Coronary artery (tissue), 2 donors: ENCODE measurements at places on chromosomes 5 and 9.

- no peak for DNase-seq
Observed at GRCh38 chr5:161799316-161799715, 48.6 kb upstream of the GABRA1 start.

DNA sequence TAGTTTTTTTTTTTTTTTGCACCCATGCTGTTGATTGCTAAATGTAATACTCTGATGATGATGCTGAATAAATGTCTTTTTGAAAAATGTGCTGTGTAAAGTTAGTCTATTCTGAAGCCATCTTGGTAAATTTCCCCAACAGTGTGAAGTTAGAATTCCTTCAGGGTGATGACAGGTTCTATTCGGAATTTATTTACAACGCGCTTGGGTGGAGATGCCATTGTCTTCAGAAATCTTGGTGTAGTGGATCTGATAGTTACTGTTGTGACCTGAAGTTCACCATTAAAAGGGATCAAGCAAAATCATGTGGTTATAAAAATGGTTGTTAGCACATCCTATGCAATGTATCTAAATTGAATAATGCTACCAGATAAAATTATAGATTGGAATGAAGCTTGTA, 36.3 kb upstream of the DMRT1 start:
- no peak for DNase-seq

- DNase-seq = no peak
Observed at GRCh38 chr5:51475628-51476027, 92.4 kb downstream of the ISL1 start.

DNA sequence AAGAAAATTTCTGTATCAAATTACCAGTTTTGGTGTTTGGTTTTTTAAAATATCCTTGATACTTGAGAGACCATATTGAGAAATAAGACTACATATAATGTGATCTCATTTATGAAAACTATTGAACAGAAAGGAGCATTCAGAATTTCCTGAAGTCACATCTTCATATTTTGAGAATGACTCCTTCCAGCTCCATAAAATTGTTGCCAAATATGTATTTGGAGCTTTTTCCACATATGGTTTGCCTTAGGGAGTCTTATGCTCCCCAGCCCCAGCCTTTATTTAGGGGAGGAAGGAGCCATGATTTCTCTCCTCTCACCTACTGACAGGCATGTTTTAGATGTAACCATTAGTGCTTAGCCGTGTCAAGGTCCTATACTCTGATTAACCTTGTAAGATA, 51.1 kb downstream of the GCNT1 start:
- no peak for DNase-seq

DNA sequence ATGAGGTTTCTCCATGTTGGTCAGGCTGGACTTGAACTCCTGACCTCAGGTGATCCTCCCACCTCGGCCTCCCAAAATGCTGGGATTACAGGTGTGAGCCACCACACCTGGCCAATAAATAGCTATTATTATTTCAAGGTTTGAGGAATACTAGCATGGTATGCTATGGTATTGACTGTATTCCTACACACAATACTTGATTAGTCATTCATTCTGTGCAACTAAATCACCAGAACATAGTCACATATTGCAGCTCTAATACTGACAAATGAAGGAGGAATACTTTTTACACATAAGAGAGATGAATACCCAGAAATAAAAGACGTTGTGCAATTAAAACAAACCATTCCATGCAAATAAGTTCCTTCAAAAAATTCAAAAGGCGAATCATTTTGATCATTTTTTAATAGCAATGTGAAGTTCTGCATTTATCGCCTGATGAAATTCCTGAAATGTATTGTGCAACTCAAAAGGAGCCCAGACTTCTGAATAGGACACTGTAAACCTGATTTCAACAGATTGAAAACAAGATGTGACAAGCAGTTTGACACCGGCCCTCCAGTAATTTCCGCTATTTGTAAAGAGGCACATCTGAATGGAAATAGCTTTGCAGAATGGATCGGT, 687.4 kb upstream of the SEMA6A start:
- DNase-seq = no peak

DNA sequence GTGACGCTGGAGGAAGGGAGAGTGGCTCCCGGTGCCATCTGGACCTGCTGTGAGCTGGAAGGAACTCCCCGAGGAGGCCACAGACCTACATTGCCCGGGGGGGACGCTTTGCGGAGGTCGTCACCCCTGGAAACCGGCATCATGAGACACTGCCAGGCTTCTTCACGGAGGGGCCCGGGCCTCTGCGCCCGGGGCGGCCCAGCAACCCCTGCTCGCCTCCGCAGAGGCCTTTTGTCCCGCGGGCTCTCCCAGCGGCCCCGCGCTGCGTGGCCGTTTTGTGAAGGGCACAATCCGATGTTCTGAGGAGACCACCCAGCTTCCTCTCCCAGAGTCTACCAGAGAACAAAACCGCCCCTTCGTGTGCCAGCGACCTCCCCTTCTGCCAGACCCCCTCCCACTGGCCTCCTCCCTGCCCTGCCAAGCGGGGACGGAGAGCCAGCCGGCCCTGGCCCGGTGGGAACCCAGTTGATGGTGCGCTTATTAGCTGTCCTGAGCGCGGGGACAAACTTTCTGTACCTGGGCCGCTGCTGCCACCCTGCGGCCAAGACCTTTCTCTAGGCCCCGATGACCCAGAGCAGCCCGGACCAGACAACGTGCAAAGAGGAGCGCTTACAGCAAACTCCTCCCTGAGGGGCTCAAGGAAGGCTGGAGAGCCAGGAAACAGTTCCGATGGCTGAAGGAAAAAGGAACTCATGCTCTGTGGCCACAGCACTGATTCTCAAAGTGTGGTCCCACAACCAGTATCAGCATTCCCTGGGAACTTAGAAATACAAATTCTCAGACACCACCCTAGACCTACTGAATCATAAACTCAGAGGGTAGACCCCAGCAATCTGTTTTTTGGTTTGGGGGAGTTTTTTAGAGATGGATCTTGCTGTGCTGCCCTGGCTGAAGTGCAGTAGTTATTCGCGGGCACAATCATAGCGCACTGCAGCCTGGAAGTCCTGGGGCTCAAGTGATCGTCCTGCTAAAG, 86.7 kb downstream of the SLC1A3 start:
- DNase-seq = no peak

DNA sequence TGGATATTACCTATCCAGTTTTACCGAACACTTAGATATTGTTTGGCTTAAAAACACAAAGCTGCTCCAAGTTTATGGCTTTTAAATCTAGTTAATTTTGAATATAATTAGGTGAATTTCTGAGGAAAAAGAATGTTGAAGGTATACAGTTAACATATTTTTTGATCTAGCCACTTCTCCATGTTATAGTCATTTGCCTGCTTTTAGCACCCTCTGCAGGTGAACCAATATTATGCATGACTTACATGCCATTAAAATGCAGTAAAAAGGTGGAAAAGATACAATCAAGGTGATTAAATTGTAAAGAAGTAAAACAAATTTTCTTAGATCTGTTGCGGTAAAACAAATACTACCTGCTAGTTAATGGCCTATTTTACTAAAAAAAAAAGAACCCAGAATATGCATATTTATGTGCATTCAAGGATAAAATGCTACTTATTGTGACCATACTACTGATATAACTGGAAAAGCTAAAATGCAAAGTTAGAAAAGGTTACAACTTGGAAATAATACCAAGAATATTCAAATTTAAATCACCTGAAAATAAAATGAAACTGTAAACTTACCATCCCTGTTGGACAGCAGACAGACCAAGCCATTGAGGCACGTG, 132.1 kb downstream of the AP3B1 start:
- DNase-seq = no peak

- DNase-seq = no peak
Observed at GRCh38 chr9:126230692-126231091, 95.9 kb upstream of the MVB12B start.

DNA sequence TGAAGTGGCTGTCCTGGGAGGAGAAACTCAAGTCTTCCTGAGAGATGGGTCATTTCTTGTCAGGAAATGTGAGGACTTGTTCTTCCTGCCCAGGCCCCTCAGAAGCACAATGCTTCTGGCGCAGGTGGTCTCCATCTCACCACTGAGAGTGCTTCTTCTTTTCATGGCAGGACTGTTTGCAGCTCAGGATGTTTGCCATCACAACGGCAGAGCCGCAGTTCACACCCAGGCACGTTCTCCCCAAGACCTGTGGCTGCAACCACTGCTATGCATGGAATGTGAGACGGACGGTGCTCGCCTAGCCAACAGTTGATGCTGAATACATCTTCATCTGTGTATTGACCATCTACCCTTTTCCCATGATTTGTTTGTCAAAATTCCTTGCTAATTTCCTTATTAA, 216.3 kb downstream of the GADD45G start:
- DNase-seq = peak; percentile 46

DNA sequence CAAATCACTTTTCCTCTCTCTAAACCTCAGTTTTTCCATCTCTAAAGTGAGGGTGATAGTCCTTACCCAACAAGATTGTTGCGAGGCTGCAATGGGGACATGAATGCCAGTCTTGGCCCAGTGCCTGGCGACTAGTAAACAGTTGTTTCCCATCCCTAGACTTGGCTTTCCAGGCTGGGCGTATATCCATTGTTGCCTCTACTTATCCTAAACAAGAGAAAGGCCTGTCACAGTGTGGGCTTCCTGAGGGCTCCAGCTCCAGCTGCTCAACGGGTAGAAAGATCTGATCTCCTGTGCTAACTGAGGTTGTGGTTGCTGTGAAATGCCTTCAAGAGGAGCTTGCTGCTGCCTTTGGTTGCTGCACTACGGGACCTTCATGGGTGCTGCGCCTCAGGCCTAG, 142.0 kb downstream of the NSG2 start:
- peak; percentile 9 for DNase-seq

DNA sequence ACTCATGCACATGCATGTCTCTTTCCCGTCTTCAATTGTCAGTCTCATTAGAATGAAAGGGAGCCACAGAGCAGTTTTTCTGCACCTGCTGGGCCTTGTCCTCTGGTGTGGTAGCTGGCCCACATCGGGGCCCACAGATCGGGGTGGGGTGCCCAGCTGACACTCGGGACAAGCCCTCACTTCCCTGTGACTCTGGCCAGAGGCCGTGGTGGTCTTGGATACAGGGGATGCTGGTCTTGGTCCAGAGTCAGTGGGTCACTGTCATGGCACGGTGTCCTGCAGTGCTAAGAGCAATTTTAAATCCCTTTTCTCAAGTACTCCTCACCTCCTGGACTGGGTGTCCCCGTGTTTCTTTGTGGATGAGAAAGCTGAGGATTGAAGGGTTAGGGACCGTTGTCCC, 193.2 kb downstream of the CACNA1B start:
- DNase-seq = no peak

GRCh38 chr5:69217151-69217511, 17.6 kb upstream of the CDK7 start:
- no peak for DNase-seq

- no peak for DNase-seq
Observed at GRCh38 chr9:20781092-20781491, 97.0 kb downstream of the FOCAD start.

DNA sequence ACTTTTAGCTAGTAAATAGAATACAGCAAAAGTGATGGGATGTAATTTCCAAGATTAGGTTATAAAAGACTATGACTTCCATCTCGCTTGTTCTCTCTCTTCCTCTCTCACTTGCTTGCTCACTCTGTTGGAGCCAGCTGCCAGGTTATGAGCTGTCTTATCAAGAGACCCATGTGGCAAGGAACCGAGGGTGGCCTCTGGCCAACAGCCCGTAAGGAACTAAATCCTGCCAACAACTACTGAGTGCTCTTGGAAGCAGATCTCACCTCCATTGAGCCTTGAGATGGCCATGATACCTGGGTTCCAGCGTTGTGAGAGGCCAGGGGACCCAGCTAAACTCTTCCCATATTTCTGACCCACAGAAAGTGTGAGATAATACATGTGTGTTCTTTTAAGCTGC, 636.1 kb downstream of the ACTL7B start:
- DNase-seq = no peak

GRCh38 chr5:179806250-179807048, at the start of gene MGAT4B:
MGAT4B (minus strand) TSS chr5:179806866; CDS start chr5:179806583, 283 bp downstream.
- DNase-seq = no peak

DNA sequence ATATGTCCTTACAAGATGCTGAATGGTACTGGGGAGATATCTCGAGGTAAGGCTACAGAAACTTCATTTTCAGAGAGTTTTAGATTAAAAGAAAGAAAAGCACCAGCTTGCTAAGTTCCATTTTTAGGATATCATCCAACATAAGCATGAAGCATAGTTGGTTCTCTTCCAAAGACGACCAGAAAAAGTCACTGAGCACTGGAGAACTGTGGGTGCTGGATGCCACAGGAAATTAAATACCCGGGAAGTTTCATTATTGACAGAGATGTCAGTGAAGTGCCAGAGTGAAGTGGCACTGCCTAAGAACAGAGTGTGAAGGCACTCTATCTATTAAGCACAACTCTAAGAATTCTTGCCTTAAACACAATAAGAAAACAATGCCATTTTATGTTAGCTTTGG, 76.8 kb downstream of the PIK3R1 start:
- DNase-seq = no peak

DNA sequence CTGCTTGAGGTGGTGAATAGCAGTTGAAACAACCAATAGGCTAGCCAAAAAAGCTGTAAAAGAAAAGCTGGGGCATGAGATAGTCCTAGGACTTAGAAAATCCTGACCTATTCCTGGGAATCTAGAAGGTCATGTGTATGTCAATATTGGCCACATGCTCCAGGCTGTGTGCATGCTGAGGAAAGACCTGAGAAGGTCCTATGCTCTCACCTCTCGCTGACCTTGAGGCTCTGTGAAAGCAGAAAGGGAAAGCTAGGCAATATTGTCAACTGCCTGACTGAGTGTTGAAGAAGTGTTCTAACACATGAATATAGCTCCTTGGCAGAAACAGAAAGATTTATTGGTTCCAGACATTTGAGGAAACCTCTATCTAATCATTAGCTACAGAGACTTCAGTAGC, 19.8 kb downstream of the TAS2R1 start:
- DNase-seq = no peak

DNA sequence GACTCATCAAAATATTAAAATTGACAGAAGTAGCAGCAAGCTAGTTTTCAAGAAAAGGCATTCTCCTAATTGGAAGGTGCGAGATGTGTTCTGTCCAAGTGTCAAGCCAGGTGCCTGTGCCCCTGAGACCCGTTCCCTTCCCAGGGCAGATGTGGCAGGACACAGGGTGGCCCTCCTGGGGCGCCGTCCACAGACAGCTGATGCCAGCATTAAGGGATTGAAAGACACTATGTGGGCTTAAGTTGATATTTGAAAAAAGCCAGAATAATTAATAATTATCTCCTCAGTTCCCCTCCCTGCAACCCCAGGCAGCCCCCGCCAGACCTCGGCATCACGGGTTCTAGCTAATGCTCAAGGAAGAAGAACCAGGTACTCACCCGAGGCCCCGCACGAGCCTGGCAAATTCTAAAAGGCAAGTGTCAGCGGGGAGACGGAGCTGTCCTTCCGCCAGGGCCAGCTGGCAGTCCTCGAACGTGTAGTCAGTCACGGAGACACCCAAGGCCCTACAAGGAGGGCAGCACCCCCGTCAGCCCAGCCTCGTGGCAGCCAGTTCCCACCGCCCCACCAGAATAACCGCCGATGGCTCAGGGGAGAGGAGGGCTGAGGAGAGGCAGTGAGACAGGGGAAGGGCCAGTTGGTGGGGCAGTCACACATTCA, 29.1 kb upstream of the SLC6A3 start:
- no peak for DNase-seq

DNA sequence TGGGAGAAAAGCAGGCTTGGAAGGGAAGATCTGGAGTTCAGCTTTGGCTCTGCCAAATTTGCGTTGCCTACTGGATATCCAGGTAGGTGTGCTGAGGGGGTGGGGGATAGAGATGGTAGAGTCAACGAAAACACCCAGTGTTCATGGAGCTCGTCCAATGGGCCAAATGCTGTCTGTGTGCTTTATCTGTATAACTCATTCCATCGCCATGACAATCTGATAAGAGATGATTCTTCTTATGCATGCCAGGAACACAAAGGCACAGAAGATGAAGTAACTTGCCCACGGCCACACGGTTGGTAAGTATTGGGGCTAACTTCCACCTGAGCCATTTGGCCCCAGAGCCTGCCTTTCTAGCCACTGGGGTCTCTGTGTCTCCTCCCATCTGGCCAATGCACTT, 53.2 kb downstream of the BOD1 start:
- DNase-seq = no peak
